ENCODE measurements at places on chromosomes 5 and 9. TPM values are rescaled to one million over a fixed set of nuclear protein-coding genes. Genes with fewer than 3 reads are reported as not detected.

The CCL27 gene
- 1.1 TPM for polyA plus RNA-seq

GRCh38 chr5:112417931-112418658 is 982 bp downstream of the EPB41L4A start:
- peak; percentile 46 for DNase-seq

DNA sequence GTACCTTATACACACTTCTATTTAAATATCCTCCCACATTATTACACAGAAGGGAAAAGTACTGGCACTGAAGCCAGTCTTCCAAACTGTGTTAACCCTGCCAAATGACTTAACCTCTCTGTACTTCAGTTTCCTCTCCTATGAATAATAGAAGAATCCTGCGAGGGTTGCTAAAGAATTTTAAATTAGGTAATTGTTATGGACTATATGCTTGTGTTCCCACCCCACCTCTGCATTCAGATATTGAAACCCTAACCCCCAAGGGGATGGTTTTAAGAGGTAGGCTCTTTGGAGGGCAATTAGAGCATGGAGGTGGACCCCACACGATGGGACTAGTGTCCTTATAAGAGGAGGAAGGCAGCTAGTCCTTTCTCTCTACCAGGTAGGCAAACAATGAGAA is 72.7 kb downstream of the TTLL11 start:
- DNase-seq: no peak

DNA sequence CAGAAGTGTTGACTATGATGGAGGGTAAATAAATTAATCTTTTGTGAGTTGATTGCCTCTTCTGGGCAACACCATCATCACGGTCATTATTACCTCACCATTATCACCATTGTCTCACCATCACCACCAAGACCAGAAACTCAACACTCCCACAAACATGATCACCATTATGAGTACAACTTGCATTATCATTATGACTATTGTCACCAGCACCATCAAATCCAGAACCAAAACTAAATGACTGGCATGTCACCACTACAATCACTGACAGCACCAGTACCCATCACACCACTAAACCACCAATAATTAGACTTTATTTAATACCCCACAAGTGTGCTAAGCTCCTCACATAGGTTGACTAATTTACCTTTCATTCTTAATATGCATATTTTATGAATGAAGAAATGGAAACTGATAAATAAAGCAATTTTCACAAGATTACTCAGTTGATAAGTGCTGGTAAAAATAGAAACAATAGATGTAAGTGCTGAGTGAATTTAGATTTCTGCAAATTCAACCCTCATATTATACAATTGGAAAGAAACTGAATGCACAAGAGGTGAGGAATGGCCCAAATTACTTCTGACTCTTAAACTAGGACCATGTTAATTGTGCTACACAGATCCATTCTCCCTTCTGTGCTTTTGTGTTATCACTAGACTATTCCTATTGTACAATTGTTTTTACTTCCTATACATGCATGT is 517.8 kb upstream of the PAPPA start:
- DNase-seq: no peak

DNA sequence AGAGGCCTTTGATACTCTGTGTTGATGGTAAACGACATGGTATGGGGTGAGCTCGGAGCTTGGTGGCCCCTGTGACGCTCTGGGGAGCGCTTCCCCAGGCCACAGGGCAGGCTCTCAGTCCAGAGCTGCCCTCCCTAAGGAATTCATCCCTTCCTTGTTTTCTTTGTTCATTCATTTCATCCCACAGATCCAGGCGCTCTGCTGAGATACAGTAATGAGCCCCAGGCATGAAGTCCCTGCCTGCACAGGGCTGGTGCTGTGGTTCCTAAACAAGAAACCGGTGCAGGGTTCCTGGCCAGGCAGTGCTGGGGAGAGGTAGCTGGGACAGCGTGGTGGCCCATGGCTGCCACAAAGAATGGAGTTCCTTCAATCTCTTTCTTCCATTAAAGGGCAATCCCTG is 14.4 kb downstream of the NEK6 start:
- DNase-seq: no peak

The ST6GALNAC4 gene
- 9.8 TPM for polyA plus RNA-seq

- DNase-seq: no peak
These were observed 6.3 kb downstream of the PRR7 start for GRCh38 chr5:177452688-177453638.

DNA sequence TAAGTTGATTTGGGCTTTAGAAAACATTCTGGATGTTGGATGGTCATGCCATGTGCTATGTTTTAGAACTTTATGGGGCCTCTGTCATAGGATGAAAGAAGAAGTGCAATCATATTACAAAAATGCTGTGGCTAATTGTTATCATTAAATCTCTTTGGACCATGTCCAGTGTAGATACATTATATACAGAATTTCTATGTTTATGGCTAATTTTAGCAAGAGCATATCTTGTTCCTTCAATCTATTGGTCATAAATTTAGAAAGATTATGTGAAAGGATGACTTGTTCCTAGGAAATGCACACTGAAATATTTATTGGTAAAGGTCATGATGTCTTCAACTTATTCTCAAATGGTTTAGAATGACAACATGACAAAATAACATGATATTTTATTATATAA is 42.4 kb upstream of the ELL2 start:
- DNase-seq: no peak

DNA sequence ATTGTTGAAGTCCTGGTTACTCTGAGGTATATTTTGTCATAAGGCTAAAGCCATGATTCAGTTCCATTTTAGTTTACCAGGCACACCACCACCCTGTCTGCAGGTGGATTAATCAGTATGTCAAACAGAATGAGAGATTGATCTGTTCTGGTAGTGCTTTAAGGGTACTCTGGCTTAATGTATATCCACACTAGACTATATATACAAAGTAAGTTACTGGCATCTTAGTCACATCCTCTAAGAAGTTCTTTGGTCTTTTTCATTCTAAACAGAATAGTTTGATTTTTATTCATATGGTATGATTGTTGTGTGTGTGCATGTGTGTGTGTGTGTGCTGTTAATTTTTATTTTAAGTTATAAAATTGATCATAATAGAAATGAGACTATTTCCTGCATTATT is 61.8 kb downstream of the RAB24 start:
- DNase-seq: no peak

The PITX1 gene
- not detected for polyA plus RNA-seq

DNA sequence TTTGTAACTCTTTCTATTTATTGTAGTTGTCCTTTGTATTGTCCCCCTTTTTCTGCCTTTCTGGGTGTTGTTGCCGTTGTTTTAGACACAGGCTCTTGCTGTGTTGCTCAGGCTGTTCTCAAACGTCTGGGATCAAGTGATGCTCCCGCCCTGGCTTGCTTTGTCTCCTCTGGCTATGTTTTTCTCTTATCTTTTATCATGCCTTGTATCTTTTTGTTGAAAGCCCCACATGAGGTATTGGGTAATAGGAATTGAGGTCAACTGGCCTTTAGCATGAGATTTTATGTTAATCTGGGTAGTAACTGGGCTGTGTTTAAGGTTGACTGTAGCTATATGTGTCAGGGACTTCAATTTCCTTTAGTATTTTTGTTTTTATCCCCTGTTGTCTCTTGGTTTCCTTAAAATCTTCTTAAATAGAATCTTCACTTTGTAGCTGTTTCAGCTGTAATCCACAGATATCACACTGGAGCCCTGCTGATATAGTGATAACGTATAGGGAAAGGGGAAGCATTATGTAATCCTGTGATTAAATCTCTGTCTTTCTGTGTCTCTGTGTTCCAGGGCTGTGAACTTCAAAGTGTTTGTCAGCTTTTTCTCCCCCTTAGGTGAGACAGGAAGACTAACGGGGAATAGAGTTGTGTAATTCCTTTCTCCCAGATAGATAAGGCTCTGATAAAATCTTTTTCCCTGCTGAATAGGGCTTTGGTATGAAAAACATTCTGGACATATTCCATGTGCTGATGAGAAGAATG is 25.9 kb upstream of the CACNA1B start:
- DNase-seq: no peak

The SUSD1 gene
- polyA plus RNA-seq: 35.6 TPM

GRCh38 chr9:23412458-23412857 is 413.6 kb downstream of the ELAVL2 start:
- no peak for DNase-seq

DNA sequence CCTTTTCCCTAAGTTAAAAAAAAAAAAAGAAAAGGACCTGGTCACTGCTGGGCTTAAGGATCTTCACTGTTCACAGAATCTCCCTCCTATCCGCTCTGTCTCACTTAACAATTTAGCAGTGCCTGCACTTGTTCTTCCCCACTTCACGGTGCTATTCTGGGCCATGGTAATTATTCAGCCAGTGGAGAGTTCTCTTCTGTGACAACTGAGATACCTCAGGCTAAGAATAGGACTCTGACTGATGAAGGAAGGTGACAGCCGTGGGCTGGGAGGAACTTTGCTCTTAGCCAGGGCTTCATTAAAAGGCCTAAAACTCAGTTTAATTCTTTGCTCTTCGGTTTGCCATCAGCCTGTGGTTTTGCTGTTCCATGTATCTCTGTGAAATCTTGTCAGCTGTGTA is 51.9 kb upstream of the ENTREP1 start:
- DNase-seq: no peak

The FSTL4 gene
- polyA plus RNA-seq: 0.91 TPM

DNA sequence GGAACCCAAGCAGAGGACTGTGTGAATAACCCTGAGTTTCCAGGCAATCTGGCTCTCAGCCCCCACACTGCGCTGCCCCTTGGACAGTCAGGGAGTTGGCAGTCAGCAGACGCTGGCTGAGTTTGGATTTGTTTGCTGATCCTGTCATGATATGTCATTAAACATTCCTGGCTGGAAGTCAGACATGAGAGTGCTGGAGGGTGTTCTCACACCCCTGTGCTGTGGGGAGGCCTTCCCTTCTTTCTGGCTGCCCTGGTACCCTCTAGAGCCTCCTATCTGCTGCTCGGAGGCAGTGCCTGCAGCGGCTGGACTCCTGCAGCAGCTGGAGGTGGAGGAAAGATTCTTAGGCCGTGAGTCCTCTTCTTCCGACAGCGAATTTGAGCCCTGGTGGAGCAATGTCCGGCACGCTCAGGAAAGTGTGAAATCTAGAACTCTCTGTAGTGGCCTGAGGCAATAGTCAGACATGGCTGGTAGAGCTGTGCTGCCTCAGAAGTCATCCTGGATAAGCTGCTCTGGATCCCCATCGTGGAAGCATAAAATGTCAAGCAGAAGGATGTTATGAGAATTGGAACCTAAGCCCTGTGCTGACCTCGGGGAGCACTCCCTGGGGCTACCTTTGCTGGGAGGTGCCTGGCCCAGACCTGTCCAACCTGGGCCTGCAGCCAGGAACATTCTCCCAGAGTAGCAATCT is 72.0 kb downstream of the PDE8B start:
- no peak for DNase-seq

GRCh38 chr5:134440201-134440755 is 28.6 kb upstream of the CDKN2AIPNL start:
- no peak for DNase-seq

The NXNL2 gene
- polyA plus RNA-seq: 2.8 TPM

GRCh38 chr9:121023064-121023463 is 27.0 kb downstream of the C5 start:
- DNase-seq: no peak

- DNase-seq: no peak
These were observed 6.7 kb upstream of the C5orf63 start for GRCh38 chr5:127079994-127080491.

The IER5L gene
- polyA plus RNA-seq: 6.6 TPM

GRCh38 chr5:127919006-127919796 is 164.4 kb upstream of the SLC12A2 start:
- no peak for DNase-seq

The LOX gene
- polyA plus RNA-seq: 40.5 TPM

The MLANA gene
- polyA plus RNA-seq: 1.0 TPM

- DNase-seq: no peak
These were observed 78.6 kb upstream of the KLF9 start for GRCh38 chr9:70493029-70493428.
